ENCODE measurements at places on chromosomes 4 and X.

DNA sequence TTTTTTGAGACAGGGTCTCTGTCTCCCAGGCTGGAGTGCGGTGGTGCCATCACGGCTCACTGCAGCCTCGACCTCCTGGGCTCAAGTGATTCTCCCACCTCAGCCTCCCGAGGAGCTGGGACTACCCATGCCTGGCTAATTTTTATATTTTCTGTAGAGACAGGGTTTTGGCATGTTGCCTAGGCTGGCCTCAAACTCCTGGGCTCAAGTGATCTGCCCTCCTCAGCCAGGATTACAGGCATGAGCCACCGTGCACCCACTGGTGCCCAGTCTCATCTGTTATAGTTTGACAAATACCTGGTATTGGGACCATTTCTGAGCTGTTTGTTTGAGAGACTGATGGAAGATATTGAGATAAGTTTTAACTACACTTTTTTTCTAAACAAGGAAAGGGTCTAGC lies 57.5 kb upstream of the SMIM10 start:
- no peak for DNase-seq

GRCh38 chrX:72078411-72078810 lies 53.3 kb downstream of the RTL5 start:
- DNase-seq = no peak

DNA sequence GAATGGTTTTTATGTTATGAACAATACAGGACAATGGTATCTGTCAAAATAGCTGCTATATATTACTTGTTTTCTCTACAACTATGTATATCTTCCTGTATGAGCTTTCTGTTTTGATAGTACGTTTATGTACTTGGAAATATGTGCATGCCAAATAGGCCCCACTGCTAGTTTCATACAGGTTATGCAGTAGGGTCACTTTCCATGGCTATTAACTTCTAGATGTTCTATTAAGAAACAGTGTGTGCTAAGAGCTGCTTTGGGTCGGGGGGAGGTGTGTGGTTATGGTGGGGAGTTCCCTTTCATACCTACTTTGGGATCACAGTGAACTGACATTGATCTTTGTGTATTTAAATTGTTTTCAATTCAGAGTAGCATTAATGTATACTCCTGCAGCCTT lies 30.9 kb downstream of the RBPJ start:
- DNase-seq = no peak

DNA sequence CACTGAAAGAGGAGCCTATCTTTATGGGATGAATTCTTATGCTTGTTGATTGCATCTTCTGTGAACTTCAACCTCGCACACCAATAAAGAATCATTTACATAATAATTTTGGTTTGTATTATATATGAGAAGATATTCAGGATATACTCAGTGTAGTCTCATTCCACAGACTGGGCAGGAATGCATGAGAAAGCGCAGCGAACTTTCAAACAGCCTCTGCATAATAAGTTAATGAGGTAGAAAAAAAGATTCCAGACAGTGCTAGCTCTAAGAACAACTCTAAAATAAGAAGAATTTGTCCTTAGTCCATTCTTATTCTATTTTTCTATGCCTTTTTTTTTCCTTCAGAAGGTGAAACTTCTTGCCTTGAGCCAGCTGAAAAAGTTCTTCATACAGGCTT lies 224.3 kb upstream of the CTSO start:
- no peak for DNase-seq

- no peak for DNase-seq
Measured at GRCh38 chr4:89067417-89067816, 10.4 kb upstream of the FAM13A start.

DNA sequence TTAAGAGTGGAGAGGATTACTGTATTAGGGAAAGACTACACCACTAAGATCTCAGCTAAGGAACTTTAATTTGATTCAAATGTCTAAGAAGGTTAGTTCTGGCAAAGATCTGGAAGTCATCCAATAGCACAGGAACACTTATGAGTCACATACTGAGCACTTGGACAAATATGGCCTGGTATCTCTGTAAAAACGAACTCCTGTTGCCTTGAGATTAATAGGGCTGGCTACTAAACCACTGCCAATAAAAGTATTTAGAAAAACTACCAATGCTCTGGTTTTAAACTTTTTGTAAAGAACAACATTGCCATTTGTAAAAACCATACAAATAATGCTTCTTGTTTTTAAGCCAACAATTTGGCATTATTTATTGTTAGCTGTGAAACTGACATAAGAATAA lies 70.5 kb downstream of the SEC24D start:
- no peak for DNase-seq

GRCh38 chr4:2253160-2254084 lies 8.5 kb downstream of the MXD4 start:
- DNase-seq = peak; percentile 37

- peak; percentile 44 for DNase-seq
Measured at GRCh38 chrX:1778817-1779216, 164.0 kb downstream of the ASMT start.

DNA sequence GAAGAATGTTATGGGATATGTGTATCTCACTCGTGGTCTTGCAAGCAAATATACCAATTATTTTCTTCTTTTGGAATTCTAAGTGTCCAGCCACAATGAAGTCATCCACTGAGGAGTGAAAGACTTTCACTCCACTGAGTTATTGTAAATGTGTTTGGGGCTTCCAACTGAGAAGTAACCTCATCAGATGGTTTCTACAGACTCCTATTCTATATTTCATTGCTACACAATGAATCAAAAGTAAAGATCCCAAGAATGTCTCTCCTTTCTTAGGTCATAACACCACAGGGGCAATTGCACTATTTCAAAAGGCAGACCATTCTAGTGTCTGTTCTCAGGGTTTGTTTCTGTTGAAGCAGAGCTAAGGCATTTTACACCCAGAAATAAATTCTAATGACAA lies 12.3 kb upstream of the VCX2 start:
- DNase-seq = no peak

- DNase-seq = no peak
Measured at GRCh38 chrX:66680451-66680850, 41.6 kb upstream of the EDA2R start.

DNA sequence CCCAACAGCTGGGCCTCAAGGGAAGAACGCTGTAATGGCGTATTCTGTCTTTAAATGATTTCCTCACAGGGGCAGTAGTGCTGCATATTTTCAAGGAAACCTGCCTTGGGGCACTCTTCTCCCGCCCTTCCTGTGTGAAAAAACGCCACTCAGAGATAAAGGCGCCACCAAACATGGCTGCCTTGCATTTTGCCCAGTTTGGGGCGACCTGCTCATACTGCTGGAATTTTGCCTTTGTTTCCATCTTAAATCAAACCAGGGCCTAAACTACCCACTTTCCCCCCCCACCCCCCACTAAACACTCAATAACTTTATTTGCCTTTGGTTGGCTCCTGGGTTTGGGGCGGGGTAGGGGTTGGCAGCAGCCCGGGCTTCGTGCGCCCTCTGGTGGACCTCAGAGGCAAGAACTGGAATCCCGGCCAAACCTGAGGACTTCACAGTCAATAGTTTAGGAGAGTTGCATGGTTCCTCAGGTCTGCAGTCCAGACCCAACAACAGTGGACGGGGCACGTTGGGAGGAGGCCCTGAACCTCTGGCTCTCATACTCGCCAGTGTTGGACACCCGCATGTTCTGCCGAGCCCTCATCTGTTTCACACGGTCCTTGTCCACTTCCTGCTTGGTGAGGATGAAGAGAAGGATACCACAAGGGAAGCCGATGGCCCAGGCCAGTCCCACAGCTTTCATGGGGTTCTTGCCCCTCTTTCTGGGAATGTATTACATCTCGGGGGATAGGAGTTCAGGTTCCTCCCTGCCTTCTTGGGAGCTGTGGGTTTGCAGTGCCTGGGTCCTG lies 220.1 kb upstream of the STK26 start:
- no peak for DNase-seq

DNA sequence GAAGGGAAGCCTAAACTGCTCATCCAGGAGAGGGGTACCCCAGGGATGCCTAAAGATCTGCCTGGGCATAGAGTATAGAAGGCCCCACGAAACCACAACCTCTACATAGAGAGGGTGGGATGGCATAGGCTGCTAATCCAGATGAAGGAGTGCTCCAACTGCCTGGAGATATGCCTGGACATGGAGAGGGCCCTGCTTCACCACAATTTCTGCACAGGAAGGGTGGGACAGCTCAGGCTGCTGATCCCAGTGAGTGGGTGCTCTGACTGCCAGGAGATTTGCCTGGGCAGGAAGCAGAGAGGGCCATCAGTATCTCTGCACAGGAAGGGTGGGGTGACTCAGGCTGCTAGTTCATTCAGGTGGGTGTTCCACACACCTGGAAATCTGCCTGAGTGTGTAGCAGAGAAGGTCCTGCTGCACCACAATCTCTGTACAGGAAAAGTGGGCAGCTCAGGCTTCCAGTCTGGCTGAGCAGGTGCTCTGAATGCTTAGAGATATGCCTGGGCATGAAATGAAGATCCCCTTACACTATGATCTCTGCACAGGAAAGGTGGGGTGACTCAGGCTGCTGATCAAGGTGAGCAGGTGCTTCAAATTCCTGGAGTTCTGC lies 61.1 kb downstream of the ZNF518B start:
- DNase-seq = no peak

Data from head of caudate nucleus (tissue), 42 donors.